ENCODE measurements at places on chromosomes 12 and 14.

DNA sequence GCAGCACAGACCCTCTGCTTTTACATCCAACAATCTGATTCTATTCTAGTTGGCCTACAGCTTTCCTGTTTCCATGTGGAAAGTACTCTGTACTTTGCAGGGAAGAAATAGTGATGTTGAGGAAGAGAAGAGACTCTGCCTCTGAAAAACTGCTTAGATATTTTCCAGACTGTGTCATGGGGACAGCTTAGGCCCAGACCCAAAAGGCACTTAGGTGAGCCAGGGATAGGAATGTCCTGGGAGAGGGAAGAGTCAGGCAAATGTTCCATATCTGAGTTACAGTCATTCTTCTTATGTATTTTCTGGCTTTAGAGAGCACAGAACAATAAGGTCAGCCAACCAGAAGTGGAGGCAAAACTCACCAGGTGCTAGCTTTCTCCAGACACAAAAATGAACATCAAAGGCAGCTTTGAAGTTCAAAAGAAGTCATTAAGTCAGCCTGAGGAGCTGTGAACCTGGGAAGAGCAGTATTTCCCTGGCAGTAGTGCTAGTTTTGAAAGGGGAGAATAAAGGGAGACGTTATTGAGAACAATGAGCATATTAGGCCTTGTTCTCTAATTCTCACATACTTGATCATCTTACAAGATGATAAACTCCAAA lies 199.7 kb upstream of the LMNTD1 start:
- no peak for DNase-seq

DNA sequence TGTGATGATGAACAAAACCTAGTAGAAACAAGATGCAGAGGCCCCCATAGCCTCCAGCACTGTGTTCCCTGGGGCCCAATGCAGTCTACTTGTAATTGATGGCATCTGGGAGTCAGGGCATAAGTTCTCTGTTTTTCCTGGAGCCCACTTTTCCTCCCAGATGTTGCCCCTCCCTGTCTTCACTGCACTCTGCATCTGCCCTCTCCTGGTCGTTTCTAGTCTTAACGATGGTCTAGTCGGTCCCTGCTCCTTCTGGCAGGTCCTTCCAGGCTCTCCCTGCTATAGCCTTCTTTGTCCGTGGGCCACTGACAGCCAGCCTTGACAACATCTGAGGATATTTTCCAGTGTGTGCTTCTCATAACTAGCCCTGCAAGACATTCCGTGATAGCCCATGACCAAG lies 208.3 kb downstream of the GXYLT1 start:
- DNase-seq: no peak

DNA sequence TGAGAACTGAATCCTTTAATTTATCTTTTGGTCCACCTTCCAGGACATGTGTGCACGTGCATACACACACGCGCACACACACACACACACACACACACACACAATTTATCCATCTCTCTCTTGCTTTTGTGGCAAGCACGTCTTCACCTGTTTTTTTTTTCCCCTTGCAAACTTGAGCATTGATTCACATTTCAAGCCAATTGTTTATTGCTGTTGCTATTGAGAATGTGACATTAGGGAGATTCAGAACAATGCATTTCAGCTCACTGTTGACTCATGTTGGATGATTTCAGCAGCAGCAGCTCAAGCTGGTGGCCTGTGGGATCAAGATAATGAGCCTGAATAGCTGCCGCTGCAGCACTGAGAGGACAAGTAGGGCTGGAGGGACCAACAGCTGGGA lies 128.9 kb downstream of the SNAPC1 start:
- DNase-seq: no peak

DNA sequence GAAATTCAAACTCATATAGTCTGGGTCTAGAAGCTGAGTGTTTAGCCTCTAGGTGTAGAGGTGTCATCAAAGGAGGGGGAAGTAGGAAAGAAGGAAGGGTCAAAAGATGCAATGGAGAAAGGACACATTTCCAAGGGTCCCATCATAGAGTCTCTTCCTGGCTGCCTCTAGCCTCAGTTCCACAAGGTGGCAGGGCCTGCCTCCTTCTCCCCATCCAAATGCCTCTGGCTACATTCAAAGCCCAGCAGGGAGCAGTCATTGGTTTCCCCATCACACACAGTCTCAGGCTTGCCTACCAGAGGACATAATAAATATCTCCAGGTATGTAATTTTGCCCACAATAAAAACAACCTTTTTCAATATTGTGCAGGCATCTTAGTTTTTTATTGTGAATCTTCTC lies 2.1 kb upstream of the CCT2 start:
- DNase-seq: no peak

DNA sequence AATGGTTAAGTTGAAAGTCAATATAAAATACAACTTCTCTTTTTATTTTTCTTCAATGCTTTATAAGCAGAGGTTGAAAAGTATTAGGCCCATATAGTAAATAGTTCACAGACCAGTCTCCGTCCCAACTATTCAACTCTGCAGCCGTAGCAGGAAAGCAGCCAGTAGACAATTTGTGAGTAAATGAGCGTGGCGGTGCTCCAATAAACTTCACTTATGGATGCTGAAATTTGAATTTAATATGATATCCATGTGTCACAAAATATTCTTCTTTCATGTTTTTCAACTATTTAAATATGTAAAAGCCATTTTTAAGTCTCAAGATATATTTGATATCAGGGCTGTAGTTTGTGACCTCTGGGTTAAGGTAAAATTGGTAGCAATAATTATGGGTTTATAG lies 17.7 kb downstream of the LIN7A start:
- DNase-seq: no peak

DNA sequence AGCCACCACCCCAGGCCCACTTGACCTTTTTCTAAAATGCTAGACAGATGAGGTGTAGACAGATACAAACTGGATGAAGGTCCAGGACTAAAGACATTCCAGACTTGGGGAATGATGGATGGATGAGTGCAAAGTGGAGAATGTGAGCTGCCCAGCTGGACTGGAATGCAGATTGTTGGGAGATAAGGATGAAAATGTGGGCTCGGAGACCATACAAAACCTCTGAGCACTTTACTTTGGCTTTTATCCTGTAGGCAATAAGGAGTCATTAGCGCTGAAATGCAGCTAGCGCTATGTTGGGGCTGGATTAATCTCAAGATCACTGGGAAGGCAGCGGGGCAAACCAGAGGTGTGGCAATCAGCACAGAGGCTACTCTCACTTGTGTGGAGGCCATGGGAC lies 64.7 kb upstream of the GNPNAT1 start:
- DNase-seq: no peak

DNA sequence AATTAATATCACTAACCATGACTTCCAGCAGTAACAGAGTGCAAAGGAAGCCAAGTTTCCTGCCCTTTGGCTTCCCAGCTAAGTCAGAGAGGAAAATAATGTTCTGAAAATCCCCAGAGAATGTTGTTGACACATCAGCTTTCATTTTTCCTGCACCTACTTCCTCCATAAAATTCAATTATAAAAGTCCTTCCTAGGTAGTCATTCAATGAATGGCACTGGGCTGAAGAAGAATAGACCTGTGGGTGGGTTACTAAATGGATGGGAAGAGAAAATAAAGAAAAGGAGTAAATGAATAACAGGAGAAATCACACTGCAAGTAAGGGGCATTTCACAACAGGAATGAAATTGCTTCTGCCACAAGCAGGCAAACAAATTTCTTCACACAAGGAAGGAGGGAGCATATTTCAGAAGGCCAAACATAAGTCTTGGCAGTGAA lies 73.2 kb upstream of the MDM1 start:
- no peak for DNase-seq
